C1 segment of cervical spinal cord (tissue), 14 donors: ENCODE measurements at places on chromosomes 2 and 18.

- DNase-seq = no peak
Observed at GRCh38 chr18:48835119-48835518, 115.6 kb downstream of the SMAD7 start.

- no peak for DNase-seq
Observed at GRCh38 chr2:236638707-236639106, 69.1 kb downstream of the ACKR3 start.

GRCh38 chr18:79558196-79558932 is 121.2 kb upstream of the CTDP1 start:
- DNase-seq = no peak

DNA sequence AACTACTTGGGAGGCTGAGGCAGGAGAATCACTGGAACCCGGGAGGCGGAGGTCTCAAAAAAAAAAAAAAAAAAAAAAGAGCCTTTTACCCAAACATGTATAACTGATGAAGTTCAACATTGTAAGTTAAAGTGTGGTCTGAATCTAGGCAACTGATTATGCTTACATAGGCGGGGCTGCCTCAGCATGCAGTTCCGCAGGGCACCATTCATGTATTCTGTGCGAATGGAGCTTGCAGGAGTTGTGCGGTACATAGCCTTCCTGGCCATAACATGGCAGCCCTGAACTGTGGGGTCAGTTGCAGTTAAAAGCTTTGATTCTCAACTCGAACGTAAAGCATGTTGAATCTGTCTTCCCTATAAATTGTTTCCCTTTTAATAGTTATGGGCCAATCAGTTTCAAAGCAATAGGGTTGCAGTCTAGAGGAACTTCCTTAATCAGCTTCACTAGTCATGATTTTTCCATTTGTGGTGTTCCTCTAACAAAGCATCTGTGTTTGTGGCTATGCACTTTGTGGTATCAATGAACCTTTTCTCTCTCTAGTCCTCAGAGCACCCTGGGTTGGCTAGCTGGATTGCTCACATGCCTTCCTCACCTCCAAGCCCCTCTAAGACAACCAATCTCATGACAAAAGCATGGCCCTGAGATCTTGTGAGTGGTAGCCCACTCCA is 30.6 kb upstream of the CEP68 start:
- no peak for DNase-seq

DNA sequence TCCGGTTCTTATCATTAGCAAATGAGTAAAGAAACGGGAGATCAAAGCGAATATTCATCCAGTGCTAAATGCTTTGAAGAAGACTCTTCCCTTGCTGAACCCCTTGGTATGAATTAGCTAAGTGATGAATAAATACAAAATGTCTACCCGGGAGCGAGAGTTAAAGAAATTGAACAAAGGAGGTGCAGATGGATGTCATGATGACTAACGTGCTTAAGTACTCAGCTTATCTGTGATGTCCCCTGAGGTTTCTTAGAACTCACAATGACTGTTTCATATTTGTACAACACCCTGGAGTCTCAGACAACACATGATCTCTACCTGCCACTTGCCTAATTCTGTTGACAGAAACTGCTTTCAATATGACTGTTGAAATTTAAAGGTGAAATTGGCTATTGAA is 148.5 kb downstream of the TMEM200C start:
- no peak for DNase-seq

GRCh38 chr18:63070767-63071502 is 248.6 kb downstream of the BCL2 start:
- DNase-seq = no peak
